Stimulated activated CD4-positive, alpha-beta T cell treated with anti-CD3 and anti-CD28 coated beads, TNF-alpha, amount 100 ng/mL, for 4 hours (primary cell): ENCODE measurements at places on chromosomes 16 and 17.

DNA sequence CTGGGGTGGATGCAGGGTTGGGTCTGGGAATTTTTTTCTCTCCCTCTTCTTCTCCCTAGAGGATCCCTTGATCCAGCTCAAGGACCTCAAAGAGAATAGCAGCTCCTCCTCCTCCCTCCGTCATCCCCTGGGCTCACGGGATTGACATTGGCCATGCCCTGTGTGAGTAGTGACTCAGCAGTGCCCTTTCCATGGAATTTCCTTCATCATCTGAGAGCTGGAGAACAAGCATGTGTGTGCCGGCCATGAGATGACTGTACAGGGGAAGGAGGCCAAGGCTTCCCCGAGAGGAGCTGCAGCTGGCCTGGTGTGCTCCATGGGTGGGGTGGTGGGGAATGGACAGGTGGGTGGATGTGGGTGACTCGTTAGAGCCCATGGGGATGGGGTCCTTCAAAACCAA, 8.9 kb upstream of the WSCD1 start:
- no peak for DNase-seq

DNA sequence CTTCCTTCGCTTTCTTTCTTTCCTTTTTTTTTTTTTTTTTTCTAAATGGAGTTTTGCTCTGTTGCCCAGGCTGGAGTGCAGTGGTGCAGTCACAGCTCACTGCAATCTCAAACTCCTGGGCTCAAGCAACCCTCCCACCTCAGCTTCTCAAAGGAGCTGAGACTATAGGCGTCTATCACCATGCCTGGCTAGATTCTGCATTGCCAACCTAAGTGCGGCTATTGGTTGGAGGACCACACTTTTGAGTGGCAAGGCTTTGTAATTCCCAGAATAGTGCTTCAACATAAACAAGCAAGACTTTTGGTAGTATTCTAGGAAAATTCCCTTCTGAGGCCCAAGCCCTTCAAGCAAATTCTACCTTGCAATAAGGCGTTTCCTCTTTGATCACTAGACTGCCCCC, 107.8 kb downstream of the YPEL2 start:
- no peak for DNase-seq

- DNase-seq: no peak
Measured at GRCh38 chr17:17067257-17067656, 25.0 kb downstream of the MPRIP start.

GRCh38 chr16:57993438-57993837, 7.0 kb downstream of the ZNF319 start:
- no peak for DNase-seq
